ENCODE measurements at places on chromosomes 16 and 17. TPM values are rescaled to one million over a fixed set of nuclear protein-coding genes. Genes with fewer than 3 reads are reported as not detected.

- DNase-seq: no peak
Measured at GRCh38 chr16:71210-71539, 1.3 kb downstream of the RHBDF1 start.

DNA sequence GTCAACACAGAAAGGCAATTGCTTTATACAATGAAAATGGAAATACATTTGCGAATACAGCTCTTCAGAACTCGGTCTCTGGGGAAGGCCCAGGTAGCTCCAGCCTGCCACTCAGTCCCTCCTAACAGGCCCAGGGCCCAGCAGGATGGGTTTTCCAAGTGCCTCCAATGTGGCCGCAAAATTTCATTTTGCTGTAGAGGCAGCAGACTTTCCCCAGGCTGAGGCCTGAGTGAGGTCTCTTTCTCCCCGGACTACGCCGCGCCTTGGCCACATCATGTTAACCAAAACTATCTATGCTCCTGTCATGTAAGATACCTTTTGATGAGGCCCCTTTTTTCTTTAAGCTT is 606.0 kb upstream of the SALL1 start:
- no peak for DNase-seq

DNA sequence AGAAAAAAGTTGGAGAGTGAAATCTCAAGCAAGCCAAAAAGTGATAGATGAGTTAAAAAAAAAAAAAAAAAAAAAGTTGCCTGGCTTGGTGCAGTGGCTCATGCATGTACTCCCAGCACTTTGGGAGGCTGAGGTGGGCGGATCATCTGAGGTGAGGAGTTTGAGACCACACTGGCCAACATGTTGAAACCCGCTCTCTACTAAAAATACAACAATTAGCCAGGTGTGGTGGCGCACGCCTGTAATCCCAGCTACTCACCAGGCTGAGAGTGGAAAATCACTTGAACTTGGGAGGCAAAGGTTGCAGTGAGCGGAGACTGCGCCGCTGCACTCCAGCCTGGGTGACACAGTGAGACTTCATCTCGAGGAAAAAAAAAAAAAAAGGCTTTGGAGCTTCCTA is 668.8 kb downstream of the WWOX start:
- DNase-seq: no peak

DNA sequence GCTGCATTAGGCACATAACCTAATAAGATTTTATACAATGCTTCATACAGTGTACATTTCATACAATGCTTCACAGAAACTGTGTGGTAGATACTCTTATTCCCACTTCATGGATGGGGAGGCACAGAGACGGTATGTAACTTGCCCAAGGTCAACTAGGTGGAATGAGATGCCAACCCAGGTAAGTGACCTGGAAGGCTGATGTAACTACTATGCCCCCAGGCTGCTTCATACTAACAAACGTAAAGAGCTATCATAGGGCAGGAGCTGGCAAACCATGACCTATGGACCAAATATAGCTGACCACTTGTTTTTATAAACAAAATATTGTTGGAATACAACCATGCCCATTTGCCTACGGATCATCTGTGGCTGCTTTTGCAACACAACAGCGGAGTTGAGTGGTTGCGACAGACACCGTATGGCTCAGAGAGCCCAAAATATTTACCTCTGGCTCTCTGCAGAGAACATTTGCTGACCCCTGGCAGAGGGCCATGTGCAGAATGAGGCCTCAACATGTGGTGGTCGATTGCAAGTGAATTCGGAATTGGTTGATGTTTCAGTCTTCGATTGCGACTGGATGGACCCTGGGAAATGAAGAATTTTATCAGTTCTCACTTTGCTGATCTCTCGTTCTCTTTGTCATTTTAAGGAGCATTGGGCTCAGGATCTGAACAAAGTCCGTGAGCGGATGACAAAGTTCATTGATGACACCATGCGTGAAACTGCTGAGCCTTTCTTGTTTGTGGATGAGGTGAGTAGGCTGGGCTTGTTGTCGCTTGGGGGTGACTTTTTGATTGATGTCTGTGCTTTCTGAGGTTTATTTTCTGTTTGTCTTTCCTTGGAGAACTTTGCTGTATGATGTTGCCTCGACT is 109.7 kb downstream of the PLCG2 start:
- no peak for DNase-seq

- no peak for DNase-seq
Measured at GRCh38 chr17:73043686-73044581, 48.6 kb downstream of the SLC39A11 start.

DNA sequence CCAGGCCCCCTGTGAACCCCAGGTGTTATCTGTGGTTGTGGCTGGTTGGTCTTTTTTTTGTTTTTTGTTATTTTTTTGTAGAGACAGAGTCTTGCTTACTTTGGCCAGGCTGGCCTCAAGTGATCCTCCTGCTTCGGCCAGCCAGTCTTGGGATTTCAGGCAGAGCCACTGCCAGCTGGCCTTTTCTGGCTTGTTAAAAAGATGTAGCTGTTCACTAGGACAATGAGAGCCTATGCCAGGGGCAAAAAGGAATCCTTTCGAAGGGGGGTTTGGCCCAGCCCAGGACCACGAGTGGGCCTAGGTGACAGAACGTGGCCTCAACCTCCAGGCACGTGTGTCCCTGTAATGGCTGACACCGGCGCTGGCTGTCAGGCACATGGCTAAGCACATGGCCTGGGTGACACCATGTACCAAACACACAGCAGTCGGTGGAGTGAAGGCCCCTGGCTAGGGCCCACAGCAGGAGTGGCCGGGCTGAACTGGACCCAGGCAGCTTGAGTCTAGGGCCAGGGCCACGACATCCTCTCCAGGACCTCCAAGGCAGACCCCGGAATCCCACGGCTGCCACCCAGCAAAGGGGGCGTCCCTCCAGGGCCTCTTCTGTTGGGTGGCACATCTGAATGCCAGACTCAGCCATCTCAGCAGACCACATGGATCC is 6.9 kb upstream of the SLC38A8 start:
- DNase-seq: no peak

DNA sequence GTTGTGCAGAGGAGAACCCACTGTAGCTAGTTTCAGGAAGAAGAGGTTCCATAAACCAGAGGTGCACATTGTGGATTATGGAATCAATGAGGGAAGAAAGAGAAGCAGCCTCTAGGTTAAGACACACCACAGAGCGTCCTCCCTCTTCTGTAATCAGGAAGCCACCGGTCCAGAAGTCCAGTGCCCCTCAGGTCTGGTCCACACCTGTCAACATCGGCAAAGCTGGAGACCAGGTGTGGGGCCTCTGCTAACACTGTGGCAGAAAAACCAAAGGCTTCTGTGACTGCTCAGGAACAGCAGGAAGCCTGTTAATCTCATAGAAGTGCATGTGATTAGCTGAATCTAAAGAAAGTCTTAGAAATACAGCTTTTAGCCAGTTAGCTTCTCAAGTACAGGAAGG is 23.3 kb downstream of the LIMD2 start:
- DNase-seq: no peak

- DNase-seq: no peak
Measured at GRCh38 chr17:45246861-45247428, 14.9 kb downstream of the SPATA32 start.

DNA sequence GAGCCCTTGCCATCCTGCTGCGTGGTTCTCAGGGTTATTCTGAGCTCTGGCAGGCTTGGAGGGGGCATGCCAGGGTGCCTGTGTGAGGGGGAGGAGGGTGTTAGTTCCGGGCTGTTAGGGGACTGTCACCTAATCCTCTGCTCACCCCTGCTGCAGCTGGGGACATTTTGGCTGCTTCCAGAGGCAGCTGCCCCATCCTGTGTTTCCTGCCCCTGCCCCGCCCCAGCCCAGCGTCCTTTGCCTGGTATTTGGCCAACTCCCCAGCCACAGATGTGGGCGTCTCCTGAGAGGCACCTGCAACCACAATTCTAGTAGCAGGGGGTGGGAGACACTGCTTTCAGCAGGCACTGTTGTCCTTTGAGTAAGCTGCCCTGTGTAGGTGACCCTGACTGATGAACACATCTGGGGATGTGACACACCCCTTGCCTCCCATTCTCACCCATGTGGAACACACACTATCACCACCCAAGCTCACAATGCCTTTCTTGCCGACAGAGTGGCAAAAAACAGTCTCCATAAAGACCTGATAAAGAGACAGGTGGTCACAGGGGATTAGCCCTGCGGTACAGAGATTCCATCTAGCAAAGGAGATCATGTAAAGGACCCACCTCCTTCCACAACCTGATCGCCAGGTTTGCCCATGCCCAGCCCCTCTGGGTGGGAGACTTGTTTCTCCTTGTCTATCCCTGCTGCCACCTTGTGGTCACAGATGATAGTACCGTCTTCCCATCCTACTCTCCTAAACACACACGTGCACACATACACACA is at the start of gene CHRNE:
TSS of gene CHRNE (minus strand) at position 48 of the 768 bp plus-strand sequence. CDS start at position 13, 35 bp downstream.
- peak; percentile 94 for DNase-seq

GRCh38 chr16:2149630-2150417 is 1.4 kb downstream of the RAB26 start:
- no peak for DNase-seq

DNA sequence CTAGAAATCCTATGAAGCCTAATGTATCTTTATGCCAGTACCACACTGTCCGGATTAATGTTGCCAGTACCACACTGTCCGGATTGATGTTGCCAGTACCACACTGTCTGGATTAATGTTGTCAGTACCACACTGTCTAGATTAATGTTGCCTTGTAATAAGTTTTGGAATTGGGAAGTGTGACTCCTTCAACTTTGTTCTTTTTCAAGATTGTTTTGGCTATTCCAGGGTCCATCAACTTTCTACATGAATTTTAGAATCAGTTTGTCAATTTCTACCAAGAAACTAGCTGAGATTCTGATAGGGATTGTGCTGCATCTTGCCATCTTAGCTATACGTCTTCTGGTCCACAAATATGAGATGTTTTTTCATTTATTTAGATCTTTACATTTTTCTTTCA is 68.7 kb downstream of the TBX4 start:
- DNase-seq: no peak

DNA sequence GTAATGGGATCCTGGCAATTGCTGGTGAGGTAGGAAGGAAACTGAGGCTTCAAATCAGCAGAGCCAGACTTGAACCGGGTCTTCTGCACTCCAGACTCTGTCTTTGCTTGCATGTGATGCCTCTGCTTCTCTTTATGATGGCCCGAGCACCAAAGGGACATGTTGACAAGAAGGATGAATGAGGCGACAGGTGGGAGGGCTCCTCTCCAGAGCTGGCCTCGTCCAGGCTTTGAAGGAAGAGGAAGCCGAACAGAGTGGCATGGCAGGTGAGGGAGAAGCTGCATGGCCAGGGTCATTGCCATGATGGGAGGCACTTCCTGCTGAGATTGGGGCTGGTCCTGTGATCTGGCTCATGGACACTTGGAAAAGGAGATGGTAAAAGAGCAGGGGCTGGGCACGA is 40.8 kb downstream of the AKAP1 start:
- DNase-seq: no peak

- no peak for DNase-seq
Measured at GRCh38 chr16:51816929-51817328, 665.9 kb upstream of the SALL1 start.

DNA sequence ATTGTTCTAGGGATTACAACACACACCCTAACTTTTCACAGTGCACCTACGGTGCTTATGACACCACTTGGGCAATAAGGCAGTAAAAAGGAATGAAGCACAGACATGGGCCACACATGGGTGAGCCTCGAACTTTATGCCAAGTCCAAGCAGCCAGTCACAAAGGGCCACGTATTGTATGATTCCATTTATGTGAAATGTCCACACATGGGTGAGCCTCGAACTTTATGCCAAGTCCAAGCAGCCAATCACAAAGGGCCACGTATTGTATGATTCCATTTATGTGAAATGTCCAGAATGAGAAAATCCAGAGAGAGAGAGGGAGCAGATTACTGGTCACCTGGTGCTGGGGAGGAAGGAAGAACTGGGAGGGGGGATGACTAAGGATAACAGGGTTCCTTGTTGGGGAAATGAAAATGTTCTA is 22.2 kb downstream of the RMI2 start:
- DNase-seq: no peak

DNA sequence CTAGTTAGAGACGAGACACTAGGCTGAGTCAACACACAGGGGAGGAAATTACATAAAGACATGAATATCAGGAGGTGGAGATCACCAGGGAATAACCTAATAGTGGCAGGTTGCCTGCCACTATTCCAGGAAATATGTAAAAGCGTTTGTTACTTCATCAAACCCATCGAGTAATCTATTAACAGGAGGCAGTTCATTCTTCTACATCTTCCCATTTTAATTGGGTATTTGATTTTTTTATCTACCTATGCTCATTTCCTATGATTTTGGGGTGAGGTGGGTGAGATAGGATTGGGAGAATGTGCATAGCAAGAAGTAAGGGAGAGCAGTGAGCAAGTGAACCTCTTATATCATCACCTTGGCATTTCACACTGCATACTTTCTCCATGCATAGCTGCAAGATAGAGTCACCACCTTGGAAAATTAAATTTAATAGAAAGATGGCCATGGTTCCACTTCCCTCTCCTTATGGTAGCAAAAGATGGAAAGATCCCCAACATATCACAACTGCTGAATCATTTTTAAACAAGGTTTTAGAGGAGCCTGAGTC is 312.2 kb downstream of the TMEM114 start:
- DNase-seq: no peak

DNA sequence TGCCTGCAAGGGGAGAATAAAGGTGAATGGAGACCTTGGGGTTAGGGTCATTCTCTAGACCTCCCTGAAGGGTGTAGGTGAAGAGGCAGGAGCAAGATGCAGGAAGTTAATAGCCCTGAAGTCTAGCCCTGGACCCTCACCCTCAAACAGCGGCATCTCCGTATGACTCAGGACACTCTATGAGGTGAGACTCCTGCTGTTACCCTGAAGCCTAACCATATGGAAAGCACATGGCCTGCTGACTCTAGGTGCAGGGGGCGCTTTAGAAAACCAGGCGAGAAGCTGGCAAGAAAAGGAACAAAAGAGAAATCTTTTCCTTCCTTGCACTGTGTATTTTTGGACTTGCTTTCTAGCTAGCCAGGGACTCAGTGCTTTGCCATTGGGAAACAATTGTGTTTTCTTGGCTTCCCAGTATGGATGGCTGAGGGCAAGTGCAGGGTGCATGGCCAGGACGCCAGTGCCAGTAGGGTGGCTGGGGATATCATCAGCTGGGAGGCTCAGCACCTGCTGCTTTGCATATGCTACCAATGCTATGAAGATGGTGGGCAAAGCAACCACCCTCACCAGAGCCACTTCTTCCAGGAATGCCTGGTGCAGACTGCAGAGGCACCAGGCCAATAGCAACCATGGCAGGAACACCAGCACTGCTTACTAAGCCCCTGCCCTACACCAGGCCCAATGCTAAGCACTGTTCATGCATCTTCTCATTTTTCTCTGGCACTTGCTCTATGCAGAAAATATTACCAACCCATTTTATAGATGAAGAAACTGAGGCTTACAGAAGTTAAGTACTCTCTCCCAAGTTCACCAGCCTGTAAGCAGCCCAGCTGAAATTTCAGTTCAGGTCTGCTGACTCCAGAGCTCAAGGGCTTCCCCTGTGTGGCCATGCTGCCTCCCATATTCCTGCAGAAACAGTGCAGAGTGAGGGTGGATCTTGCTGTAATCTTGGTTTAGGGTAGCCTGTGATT is 425.1 kb downstream of the SLC39A11 start:
- no peak for DNase-seq

- DNase-seq: no peak
Measured at GRCh38 chr17:9472094-9472493, 103.5 kb downstream of the STX8 start.

- no peak for DNase-seq
Measured at GRCh38 chr17:9363440-9364350, 211.9 kb downstream of the STX8 start.

The SUZ12 gene
- 18.6 TPM for total RNA-seq

The KRT31 gene
- not detected for total RNA-seq

The SEC14L5 gene
- total RNA-seq: 1.8 TPM

The NF1 gene
- total RNA-seq: 43.2 TPM

The CSNK1D gene
- 62.3 TPM for total RNA-seq

The KRT222 gene
- total RNA-seq: 2.4 TPM

The CES3 gene
- 0.33 TPM for total RNA-seq

The SLC52A1 gene
- not detected for total RNA-seq

The WNT3 gene
- total RNA-seq: 1.3 TPM

The KRTAP4-9 gene
- total RNA-seq: not detected

All from esophagus muscularis mucosa (tissue), 4 donors.